Posterior vena cava (tissue), 2 donors: ENCODE measurements at places on chromosomes 2 and 18. TPM values are rescaled to one million over a fixed set of nuclear protein-coding genes. Genes with fewer than 3 reads are reported as not detected.

COQ10B gene
- 29.5 TPM for total RNA-seq

MTLN gene
- 41.8 TPM for total RNA-seq

DNA sequence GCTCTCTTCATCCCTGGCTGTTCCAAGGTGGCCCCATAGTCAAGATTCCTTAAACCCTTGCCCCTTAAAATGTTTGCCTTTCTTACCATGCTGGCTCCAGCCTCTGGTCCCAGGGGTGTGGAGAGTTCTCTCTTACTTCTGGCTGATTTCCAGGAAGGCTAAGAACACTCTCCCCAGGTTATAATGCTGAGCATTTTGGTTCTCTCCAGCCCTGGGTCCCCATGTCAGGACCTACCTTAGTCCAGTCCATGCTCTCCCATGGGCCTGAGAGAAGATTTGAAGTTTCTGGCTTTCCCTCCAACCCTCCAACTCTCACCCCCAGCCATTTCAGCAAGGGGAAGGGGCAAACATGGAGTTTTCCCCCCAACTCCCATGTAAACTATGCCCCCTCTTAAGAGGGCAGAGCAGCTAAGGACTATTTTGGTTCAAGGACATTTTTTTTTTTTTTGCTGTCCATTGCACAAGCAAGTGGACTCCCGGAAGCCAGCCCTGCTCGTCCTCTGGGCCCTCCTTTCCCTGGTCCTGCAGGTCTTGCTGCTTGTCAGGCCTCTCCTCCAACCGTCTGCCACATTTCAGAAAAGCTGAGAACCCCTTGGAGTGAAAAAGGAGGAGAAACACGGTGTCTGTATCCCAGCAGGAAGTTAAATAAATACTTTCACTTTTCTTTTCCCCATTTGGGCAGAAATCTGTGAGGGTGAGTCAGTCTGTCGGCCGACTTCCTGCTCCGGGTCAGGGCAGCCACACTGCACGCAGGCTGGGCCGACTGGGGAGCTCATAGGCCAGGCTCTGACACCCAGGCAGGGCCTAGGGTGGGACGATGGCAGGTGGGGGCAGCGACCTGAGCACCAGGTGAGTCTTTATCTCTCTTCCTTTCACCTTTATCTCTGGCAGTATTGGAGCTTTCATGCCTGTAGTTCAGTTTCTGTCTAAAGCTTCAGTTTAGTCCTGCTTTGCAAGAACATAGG lies at the start of gene SP140L:
TSS of gene SP140L (plus strand) at position 741 of the 965 bp plus-strand sequence. CDS start at position 818, 77 bp downstream.
- DNase-seq = peak; percentile 94

DNA sequence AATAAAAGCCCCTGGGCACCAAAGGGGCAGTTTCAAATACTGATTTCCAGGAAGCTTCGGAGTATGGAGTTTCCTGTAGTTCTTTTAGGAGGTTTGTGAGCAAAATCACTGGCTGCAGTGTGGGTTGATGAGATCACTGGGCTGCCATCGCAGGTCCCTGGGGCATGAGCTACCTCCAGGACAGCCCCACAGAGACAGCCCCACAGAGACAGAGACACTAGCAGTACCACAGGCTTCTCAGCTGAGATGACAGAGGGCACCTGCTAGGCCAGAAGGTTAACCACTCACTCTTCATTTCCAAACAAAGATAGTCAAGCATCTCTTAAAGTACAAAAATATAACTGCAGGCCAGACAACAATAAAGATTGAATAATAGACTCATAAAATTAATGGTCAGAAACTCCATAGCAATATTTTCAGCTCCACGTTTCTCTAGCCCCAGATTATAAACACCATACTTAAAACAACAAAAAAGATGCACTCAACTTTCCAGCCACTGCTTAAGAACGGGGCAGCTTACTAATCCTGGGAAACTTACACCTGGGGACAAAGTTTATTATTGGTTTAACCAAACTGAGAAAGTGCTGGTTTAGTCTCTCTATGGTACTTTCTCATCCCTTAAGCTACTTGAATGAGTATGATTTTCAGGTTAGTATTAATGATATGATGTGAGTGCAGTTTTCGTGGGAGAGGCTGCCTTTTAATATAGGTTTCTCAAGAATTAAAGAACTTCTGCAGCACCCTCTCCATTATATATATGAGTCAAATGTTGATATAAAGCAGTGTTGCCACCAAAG lies 11.6 kb downstream of the AFF3 start:
- DNase-seq = no peak

DNA sequence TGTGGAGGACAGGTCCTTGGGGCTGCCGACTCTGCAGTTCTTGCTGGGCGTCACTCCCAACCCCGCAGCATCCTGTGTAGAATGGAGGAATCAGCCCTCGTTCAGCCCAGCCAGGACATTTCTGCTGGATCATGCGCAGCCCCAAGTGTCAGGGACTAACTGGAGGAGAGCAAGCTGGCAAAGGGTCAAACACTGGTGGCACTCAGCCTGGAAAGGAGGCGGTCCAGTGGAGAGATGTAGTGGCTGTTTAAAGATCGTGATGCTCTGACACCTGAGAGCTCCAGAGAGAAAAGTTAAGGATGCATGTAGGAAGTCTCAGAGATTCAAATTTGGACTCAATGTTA lies 63.6 kb upstream of the SH3RF3 start:
- DNase-seq = no peak

DNA sequence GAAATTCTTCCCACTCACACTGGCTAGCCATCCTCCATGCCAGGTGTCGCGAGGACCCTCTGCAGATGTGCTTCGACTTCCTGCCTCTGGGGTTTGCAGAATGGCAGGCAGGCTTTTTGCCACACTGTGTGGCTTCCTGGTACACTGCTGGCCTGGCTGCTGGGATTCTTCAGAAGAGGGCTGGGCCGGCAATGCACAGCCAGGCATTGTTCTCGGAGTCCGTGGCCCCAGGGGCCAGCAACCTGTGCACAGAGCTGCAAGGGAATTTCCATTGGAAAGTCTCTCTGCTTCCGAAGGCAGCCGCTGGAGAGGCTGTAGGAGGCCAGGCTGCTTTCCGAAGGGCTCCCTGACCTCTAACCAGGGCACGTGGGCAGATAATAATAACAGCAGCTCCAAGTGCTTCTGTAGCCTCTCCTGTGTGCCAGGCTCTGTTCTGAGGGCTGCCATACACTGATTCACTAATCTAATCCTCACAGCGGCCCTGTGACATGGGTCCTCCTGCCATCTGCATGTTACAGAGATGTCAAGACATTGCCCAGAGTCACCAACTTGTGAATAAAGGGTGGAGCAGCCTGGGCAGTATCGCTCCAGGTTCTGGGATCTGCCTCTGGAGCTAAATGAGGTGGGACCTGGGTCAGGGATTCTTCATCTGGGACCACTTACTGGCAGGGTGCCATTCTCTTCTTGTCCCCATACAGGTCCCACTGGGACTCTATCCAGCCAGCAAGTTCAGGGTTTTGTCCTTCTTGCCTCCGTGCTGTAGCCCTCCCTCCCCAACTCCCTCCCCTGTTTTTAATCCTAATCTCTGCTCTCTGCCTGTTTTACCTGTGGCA lies 5.0 kb downstream of the LDLRAD4 start:
- DNase-seq = peak; percentile 76
